ENCODE measurements at places on chromosomes 11 and 22. TPM values are rescaled to one million over a fixed set of nuclear protein-coding genes. Genes with fewer than 3 reads are reported as not detected.

DNA sequence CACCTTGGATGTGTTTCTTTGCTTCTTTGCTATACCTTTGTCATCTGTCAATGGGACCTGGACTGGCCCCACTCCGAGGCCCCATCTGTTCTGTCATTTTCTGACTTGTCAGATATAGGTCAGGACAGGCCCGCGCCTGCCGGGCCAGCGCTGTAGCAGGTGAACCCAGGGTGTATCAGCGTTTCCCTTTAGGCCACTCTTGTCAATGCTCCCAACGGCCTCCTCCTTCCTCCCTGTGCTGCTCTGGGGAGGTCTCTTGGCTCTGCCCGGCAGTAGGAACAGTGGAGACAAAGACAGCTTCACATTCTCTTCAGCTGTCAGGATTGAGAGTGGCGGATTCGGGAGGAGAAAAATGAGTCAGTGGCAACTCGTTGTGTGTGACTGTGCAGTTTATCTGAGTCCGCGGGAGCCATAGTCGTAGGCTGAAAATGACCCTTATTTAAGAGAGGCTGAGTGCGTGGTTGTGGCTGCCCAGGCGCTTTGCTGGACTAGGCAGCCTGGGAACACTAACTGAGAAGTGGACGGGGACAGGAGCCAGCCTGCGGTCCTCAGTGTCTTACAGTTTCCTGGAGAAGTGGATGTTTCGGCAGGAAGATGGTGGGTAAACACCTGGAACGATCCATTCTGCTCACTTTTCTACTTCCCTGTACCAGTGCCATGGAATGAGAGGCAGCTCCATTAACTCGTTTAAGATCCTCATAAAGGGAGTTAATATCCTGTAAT, 102.3 kb downstream of the PRR5L start:
- no peak for DNase-seq

- DNase-seq = no peak
These were observed 24.1 kb downstream of the OR10D3 start for GRCh38 chr11:124207102-124207792.

GRCh38 chr11:35549787-35550186, 24.4 kb upstream of the PAMR1 start:
- no peak for DNase-seq

- DNase-seq = no peak
These were observed at the start of gene TPH1 for GRCh38 chr11:18046116-18046777. Gene TPH1 (minus strand): TSS chr11:18046269. CDS start chr11:18040762, 5,507 bp downstream.

DNA sequence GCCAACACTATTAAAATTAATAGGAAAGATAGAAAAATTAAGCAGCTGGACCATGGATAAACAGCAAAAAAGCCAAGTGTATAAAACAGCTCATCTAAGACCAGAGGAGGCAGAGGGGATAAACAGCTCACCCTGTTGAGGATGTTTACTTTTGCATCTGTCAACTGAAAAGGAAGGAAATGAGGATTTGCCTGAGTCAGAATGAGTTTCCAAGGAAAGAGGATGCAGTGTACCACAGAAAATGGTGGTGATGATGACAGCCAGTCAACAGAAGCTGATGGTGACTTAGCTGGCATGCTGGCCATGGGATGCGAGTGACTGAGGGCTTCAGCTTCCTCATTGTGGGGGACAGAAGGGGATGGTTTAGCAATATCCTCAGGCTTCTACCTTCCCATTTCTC, 183.5 kb downstream of the KIRREL3 start:
- DNase-seq = peak; percentile 4

DNA sequence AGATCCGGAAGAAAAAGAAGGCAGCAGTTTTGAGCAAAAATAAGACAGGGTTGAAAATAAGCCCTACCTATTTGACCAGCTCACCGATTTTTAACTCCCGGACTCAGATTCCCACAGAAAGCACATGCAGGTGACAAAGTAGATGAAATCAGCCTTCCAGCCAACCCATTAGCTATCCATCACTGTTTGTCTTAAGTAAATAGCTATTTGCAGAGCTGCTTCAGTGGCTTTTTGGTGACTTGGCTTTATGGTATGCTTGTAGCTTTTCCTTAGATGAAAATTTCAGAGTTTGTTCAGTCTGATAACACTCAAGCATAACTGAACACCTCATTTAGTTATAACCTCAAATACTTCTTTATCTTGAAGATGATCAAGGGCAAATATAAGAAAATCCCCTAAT, 192.6 kb downstream of the HIPK3 start:
- no peak for DNase-seq

GRCh38 chr22:44304354-44304753, 8.4 kb downstream of the SHISAL1 start:
- no peak for DNase-seq

DNA sequence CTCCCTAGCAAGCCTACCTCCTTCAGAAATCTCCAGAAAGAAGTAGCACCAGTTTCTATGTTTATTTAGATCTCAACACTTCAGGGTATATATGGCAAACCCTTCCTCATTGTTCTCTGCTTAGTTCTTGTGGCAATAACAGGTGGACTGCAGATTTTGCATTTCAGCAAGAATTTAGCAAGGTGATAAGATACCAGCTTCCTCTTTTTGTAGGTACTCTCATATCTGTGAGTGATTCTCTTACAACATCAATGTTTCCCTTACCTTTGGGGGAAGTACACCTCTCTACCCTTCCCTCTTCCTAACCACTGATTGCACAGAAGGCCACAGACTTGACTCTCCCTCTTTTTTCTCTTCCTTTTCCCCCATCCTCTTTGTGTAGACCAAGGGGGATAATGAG, 230.9 kb upstream of the SESN3 start:
- no peak for DNase-seq

DNA sequence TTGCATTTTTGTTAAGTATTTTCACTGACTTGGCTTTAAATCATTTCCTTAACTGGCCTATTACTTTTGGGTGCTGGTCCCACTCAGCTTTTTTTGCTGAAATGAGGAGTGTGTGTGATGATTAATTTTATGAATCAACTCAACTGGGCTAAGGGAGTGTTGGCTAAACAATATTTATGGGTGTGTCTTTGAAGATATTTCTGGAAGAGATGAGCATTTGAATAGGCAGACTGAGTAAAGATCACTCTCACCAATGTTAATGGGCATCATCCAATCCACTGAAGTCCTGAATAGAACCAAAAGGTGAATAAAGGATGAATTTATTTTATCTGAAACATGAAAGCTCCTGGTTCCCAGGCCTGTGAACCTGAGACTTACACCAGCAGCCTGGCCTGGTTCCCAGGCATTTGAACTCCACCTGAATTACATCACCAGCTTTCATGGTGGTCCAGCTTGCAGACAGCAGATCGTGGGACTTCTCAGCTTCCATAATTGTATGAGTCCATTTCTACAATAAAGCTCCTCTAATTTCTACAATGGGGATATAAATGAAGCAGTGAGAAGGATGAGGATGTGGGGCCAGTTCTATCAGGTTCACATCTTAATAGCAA, 241.3 kb upstream of the ZC3H12C start:
- DNase-seq = no peak

- DNase-seq = no peak
These were observed 42.9 kb downstream of the CBL start for GRCh38 chr11:119248750-119249670.

- no peak for DNase-seq
These were observed 62.4 kb downstream of the BRD1 start for GRCh38 chr22:49765091-49765771.

GRCh38 chr11:57566005-57566904, 1.2 kb downstream of the UBE2L6 start:
- DNase-seq = peak; percentile 53

DNA sequence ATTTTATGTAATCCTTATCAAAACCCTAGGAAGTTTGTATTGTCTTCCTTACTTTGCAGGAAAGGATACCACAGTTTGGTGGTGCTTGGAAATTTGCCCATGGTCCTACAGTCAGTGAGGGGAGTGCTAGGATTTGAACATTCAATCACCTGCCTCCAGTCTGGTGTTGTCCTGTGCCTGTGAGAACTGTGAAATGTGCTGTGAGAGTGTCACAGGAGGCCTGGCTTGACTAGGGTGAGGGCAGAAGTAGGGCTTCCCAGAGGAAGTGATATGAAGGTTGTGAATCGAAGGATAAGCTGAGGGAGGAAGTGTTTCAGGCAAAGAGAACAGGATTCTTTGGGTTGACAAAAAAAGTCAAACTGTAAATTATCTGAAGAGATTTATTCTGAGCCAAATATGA, 424.4 kb downstream of the TMEM135 start:
- no peak for DNase-seq

- no peak for DNase-seq
These were observed 29.0 kb upstream of the ADORA2A start for GRCh38 chr22:24398409-24398808.

DNA sequence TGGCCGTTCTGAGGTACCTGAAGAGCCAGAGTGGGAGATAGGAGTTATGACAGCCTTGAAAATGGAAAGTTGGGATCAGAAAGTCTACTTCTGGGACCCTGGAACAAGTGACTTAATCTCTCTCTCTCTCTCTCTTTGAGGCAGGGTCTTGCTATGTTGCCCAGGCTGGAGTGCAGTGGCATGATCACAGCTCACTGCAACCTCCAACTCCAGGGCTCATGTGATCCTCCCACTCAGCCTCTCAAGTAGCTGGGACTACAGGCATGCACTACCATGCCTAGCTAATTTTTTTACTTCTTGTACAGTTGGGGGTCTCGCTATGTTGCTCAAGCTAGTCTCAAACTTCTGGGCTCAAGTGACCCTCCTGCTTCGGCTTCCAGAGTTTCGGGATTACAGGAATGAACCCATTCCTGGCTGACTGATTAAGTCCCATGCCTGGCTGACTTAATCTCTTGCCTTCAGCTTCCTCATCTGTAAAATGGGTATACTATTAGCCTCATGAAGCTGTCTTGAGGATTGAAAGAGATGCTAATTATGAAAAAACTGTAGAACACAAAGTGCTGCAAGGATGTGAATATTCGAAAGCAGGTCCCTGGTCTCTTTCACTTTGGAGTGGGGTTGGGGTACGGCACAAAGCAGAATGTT, 87.7 kb downstream of the UBASH3B start:
- no peak for DNase-seq

The SPDYC gene
- polyA plus RNA-seq = not detected

The FAM89B gene
- 153 TPM for polyA plus RNA-seq

The IRF7 gene
- 23.3 TPM for polyA plus RNA-seq

The C1QTNF5 gene
- polyA plus RNA-seq = 228 TPM

Data from endothelial cell of umbilical vein (primary cell).